Fibroblast of lung (primary cell): ENCODE measurements at places on chromosomes 3 and 15. TPM values are rescaled to one million over a fixed set of nuclear protein-coding genes. Genes with fewer than 3 reads are reported as not detected.

The SERINC4 gene
- 0.06 and 0.08 TPM in 2 replicates for polyA plus RNA-seq

The SERPINI1 gene
- polyA plus RNA-seq, result 3.0 and 3.7 TPM in 2 replicates

The ASB14 gene
- not detected in 2 replicates for polyA plus RNA-seq

The KLHL6 gene
- polyA plus RNA-seq, result not detected in 2 replicates

The POC1A gene
- polyA plus RNA-seq, result 3.8 and 13.1 TPM in 2 replicates
